Stimulated activated effector memory CD8-positive, alpha-beta T cell treated with anti-CD3 and anti-CD28 coated beads, Interleukin-12 subunit alpha, Interleukin-12 subunit beta, amount 100 ng/mL, for 72 hours (primary cell): ENCODE measurements at places on chromosomes 16 and 17.
A peak's percentile ranks its signal among the peaks of the same experiment; 100 is the strongest.

- no peak for DNase-seq
Measured at GRCh38 chr17:21387616-21388015, 11.5 kb downstream of the KCNJ12 start.

DNA sequence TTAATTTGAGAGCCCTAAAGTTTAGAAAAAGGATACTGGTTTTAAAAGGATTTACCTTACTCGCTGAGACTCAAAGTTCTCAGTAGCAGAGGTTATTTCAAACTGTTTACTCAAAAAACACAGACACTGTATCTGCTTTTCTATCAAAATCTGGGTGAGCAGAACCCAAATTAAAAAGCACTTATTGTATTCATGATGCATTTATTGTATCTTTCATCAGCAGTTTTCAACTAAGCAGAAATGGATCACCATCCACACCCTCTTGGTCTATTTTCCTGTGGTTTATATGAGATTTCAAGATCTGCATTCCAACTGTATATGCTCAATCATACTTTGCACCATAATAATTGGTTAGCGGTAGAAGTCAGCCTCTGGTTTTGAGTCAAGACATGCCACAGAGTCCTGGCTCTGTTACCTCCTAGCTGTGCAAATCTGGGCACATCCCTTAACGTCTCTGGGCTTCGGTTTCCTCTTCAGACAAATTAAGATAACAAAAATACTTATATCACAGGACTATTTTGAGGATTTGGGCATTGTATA is 109.5 kb downstream of the ASIC2 start:
- no peak for DNase-seq

DNA sequence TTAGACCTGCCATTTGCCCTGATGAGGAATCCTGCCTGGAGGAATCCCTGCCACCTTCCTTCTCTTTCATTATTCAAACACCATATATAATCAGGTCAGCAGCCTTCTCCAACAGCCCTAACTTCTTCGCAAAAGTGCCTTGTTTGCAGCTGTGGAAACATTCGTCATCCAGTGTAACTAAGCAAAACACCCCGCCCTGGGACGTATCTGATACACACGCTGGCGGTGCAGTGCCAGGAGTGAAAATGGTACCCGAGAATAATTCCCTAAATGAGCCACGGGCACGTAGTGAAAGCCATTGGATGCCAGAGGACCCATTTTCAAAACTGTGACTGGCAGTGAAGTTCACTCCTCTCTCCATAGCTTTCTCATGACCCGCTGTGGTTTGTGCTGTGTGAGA is 73.7 kb downstream of the IRX3 start:
- no peak for DNase-seq

- DNase-seq: no peak
Measured at GRCh38 chr17:10339051-10339450, 33.8 kb downstream of the MYH13 start.

GRCh38 chr16:23006380-23006779 is 142.9 kb downstream of the USP31 start:
- DNase-seq: no peak

GRCh38 chr16:3873482-3874173 is 6.9 kb downstream of the CREBBP start:
- DNase-seq: no peak

GRCh38 chr17:5585836-5586521 is 1.7 kb upstream of the NLRP1 start:
- DNase-seq: no peak

GRCh38 chr16:17289674-17290635 is 180.8 kb downstream of the XYLT1 start:
- no peak for DNase-seq

- DNase-seq: no peak
Measured at GRCh38 chr16:66923247-66923731, 2.0 kb downstream of the RRAD start.

DNA sequence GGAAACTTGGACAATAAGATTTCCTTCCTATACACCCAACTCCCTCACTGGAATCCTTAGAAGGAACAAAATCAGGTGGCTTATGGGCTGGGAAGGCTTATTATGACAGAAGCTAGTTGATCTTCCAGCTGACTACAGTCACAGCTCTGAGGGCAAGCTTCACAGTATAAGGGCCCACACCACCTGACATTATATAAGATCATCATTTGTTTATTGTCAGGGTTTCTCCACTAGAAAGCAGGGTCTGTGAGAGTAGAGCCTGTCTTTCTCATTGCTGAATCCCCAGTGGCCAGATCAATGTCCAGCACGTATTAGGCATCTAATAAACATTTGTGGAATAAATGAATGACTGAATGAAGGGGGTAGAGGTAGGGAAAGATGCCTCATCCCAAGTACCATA is 57.8 kb upstream of the PHOSPHO1 start:
- DNase-seq: no peak

DNA sequence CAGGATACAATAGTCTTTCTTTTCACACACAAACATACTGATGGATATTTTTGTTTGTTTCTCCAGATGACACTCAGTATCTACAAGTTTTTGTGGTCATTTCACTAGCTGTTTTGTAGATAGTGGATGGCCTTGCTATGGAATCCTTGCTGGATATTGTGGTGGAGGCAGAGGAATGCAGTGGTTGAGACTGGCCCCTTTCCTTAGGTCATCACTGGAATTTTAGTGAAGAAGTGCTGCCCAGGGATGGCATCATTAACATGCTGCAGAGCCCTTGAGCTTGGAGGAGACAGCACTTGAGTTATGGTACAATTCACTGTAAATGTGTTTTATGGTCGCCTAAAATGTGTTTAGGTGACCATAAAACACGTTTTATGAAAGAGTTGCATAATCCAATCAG is 455.9 kb upstream of the HSBP1 start:
- DNase-seq: no peak

DNA sequence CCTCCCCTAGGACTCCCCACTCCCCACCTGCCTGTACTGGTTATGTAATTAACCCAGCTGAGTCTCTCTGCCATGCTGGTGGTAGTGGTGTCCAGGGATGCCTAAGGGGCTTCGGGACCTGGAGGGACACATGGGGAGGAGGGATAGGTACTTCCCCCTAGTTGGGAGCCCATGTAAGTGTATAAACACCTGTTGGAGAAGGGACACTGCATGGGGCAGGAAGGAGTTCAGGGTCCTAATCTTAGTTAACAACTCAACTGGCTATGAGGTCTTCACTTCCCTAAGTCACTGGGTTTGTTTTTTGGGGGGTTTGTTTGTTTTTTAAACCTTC is 1.3 kb downstream of the RASL10B start:
- DNase-seq: no peak

- DNase-seq: no peak
Measured at GRCh38 chr16:27771201-27771910, 221.4 kb downstream of the KATNIP start.

DNA sequence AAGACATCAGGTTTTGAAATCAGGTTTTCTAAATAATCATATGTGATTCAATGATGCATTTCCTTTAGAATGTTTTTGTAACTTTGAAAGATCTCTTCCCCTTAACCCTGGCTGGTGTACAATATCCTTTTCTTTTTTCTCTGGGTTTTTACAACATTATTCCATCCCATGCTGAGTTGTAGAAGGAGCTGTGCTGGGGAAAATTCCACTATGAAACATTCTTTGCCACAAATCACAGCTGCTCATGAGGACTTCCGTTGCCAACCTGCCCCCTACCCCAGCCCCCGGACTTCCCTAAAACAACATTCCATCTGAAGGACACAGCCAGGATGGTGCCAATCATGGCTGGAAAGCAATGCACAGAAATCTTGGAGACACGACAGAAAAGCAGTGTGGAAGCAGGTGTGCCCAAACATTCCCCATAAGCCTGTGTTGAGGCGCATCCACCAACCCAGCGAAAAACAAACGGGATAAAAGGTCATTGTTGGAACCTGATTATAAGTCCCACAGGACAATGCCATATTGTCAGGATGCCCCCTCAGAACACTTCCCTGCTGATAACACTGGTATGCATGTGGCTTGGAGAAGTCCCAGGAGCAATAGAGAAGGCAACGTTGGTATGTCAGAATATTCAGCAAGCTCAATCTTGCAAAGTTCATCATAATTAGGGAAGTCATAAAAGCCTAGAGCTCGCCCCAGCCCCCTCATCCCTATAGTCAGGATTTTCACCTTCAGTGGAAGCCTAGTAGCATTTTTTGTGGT is 475.0 kb downstream of the HS3ST3B1 start:
- DNase-seq: no peak

GRCh38 chr17:15516150-15516549 is 47.1 kb downstream of the TVP23C start:
- DNase-seq: no peak

DNA sequence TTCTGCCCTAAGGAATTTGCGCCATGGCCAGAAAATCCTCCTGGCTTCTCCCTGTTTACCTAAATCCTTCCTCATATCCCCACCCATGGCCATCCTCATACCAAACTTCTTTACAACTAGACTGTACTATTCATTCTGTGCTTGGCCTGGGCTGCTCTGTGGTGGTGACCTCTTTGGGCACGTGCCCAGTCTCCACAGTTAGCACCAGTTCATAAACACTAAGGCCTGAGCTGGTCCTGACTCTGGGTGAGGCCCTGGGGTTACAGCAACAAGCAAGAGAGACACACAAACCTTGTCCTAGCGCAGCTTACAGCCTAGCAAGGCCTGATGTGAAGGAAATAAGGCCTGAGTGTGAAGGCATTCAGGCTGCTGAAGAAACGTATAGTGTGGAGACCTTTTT is 3.1 kb upstream of the ATXN7L3 start:
- DNase-seq: no peak

DNA sequence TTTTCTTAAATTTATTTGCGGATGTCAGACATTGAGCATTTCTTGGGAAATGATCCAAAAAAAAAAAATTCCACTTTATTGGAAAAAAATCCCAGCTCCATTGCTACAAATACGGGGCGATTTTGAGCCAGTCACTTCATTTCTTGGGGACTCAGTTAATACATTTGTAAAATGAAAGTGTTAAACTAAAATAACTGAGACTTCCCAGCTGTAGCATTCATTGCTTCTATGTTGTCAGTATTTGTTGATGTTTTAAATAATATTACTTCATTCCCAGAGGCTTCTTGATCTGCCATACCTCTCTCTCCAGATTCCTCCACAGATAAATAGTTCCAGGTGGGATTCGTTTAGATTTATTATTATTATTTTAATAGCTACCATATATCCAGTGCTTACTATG is 77.1 kb upstream of the HS3ST3A1 start:
- no peak for DNase-seq

- DNase-seq: no peak
Measured at GRCh38 chr17:20157001-20157310, 147.8 kb downstream of the SPECC1 start.

- DNase-seq: no peak
Measured at GRCh38 chr16:14449790-14450480, 180.1 kb downstream of the PARN start.

- no peak for DNase-seq
Measured at GRCh38 chr16:65342231-65342866, 220.5 kb upstream of the CDH11 start.

- no peak for DNase-seq
Measured at GRCh38 chr17:41869426-41869825, 4.2 kb upstream of the KLHL11 start.

- DNase-seq: no peak
Measured at GRCh38 chr17:49574323-49574781, 1.3 kb upstream of the NXPH3 start.

GRCh38 chr17:17792551-17793377 is 44.0 kb downstream of the SREBF1 start:
- DNase-seq: peak; percentile 68

- no peak for DNase-seq
Measured at GRCh38 chr17:21249086-21249795, 4.0 kb downstream of the NATD1 start.

GRCh38 chr16:85639529-85640253 is 26.6 kb downstream of the GSE1 start:
- no peak for DNase-seq

- DNase-seq: no peak
Measured at GRCh38 chr17:49195751-49196150, 14.6 kb downstream of the GNGT2 start.

DNA sequence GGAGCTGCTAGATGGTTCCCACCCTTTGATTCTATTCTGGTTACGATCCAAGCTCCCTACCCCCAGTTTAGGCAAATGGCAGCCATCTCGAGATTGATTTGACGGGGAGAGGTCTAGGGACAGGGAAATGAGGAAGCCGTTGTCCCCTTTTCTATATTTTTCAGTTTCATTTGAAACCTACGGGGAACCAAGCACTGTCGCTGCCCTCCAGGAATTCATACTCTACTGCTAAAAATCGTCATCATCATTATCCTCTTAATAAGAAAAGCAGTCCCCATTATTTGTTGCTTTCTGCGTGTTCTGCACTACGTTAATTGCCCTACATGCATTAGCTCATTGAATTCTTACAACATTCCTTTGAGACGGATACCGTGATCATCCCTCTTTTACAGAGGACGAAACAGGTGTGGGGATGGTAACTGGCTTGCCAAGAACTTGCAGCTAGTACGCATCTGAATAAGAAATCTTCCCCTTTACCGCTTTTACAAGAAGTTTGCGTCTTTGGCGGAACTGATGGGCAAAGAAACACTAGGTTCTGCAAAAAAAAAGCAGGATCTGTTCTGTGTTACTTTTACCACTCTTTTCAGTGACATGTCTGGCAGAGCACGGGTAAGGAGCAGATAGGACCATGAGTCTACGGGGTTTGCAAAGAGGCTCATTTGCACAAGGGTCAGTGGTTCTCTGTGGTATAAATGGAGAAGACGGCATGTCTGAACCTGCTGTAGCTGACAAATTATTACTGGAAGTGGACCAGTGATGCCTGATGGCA is 1.1 kb downstream of the CCP110 start:
- DNase-seq: no peak

- no peak for DNase-seq
Measured at GRCh38 chr17:70618641-70619040, 449.3 kb downstream of the KCNJ2 start.

DNA sequence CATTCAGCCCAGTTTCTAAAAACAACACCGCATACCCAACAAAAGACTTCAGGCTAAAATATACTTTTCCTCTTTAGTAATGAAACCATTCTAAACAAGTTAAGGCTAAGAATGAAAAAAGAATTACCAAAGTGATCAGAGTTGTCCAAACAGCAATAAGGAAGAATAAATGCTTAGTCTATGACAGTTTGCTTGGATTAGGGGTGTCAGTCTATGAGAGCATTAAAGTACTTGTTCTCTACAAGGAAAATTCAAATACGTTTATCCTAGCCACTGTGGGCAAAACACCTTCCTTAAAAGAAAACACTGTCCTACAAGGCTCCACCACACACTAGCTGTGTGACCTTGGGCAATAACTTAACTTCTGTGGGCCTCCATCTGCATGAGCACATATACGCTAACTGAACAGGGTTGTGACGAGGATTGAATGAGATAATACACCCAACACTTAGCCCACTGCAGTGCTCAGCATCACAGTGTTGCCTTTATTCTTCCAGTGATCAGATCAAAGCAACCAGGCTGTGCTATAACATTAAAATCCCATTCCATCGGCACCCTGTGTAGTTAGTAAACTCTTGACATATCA is 53.6 kb downstream of the TEX2 start:
- no peak for DNase-seq

GRCh38 chr17:48779421-48779820 is 37.6 kb downstream of the TTLL6 start:
- DNase-seq: no peak
